Activated CD4-positive, alpha-beta memory T cell treated with anti-CD3 and anti-CD28 coated beads for 36 hours (primary cell): ENCODE measurements at places on chromosomes 7 and 10. TPM values are rescaled to one million over a fixed set of nuclear protein-coding genes. Genes with fewer than 3 reads are reported as not detected.

GRCh38 chr7:75737856-75738603 is 711 bp downstream of the HIP1 start:
- H3K4me3 ChIP-seq: peak overlapping the region; percentile 87
- H3K36me3 ChIP-seq: no peaks in the 10 kb centered on the region
- H3K27me3 ChIP-seq: peaks cover 4% of the 10 kb centered on the region
- H3K4me1 ChIP-seq: peaks cover 17% of the 10 kb centered on the region
- H3K27ac ChIP-seq: no peak overlapping the region
- no peak for DNase-seq

- no peak for DNase-seq
- no peak overlapping the region for H3K4me3 ChIP-seq
- no peak overlapping the region for H3K27ac ChIP-seq
- H3K36me3 ChIP-seq: no peaks in the 10 kb centered on the region
- no peaks in the 10 kb centered on the region for H3K4me1 ChIP-seq
- H3K27me3 ChIP-seq: no peaks in the 10 kb centered on the region
Observed at GRCh38 chr7:18829858-18830285, 287.6 kb downstream of the TWIST1 start.

GRCh38 chr10:128498378-128498730 is 372.1 kb upstream of the MKI67 start:
- DNase-seq: no peak
- H3K27ac ChIP-seq: no peak overlapping the region

DNA sequence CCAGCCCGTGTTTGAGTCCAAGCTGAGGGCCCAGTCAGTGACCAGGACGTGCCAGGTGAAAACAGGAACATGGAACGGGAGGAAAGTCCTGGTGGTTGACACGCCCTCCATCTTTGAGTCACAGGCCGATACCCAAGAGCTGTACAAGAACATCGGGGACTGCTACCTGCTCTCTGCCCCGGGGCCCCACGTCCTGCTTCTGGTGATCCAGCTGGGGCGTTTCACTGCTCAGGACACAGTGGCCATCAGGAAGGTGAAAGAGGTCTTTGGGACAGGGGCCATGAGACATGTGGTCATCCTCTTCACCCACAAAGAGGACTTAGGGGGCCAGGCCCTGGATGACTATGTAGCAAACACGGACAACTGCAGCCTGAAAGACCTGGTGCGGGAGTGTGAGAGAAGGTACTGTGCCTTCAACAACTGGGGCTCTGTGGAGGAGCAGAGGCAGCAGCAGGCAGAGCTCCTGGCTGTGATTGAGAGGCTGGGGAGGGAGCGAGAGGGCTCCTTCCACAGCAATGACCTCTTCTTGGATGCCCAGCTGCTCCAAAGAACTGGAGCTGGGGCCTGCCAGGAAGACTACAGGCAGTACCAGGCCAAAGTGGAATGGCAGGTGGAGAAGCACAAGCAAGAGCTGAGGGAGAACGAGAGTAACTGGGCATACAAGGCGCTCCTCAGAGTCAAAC is 5.2 kb downstream of the GIMAP5 start:
- no peaks in the 10 kb centered on the region for H3K27me3 ChIP-seq
- H3K4me3 ChIP-seq: peak overlapping the region; percentile 87
- peak overlapping the region; percentile 97 for H3K27ac ChIP-seq
- H3K4me1 ChIP-seq: peaks cover 76% of the 10 kb centered on the region

DNA sequence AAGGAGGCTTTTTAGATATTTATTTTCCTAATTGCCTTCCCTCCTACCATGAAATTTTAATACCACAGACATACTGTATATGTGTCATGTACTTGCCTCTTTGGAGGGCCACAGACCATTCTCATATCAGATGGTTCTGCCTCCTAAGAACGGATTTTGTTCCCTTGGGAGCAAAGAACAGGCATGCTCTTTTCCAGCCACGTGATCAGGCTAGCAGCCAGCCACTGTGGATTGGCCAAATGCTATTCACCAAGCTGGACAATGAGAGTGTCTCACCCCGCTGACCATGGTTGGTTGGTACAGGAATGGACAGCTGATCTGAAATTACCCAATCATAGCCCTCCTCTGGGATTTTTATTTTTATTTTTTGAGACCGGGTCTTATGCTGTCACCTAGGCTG is 21.5 kb upstream of the CRHR2 start:
- H3K4me1 ChIP-seq: no peaks in the 10 kb centered on the region
- no peak overlapping the region for H3K4me3 ChIP-seq
- H3K27me3 ChIP-seq: no peaks in the 10 kb centered on the region
- H3K27ac ChIP-seq: no peak overlapping the region
- no peaks in the 10 kb centered on the region for H3K36me3 ChIP-seq
- DNase-seq: no peak

- no peaks in the 10 kb centered on the region for H3K27me3 ChIP-seq
- no peak overlapping the region for H3K27ac ChIP-seq
- H3K4me1 ChIP-seq: peaks cover 12% of the 10 kb centered on the region
- no peak overlapping the region for H3K4me3 ChIP-seq
Observed at GRCh38 chr7:87226495-87226894, 7.0 kb upstream of the TMEM243 start.

GRCh38 chr7:44615149-44615611 is 8.8 kb downstream of the OGDH start:
- peak overlapping the region; percentile 1 for H3K4me3 ChIP-seq
- H3K27ac ChIP-seq: peak overlapping the region; percentile 65
- peaks cover 63% of the 10 kb centered on the region for H3K4me1 ChIP-seq
- H3K36me3 ChIP-seq: peaks cover 6% of the 10 kb centered on the region

- DNase-seq: no peak
- no peak overlapping the region for H3K4me3 ChIP-seq
- H3K36me3 ChIP-seq: no peaks in the 10 kb centered on the region
- peaks cover 68% of the 10 kb centered on the region for H3K27me3 ChIP-seq
- peaks cover 12% of the 10 kb centered on the region for H3K4me1 ChIP-seq
Observed at GRCh38 chr7:1243964-1244416, 11.3 kb downstream of the UNCX start.

DNA sequence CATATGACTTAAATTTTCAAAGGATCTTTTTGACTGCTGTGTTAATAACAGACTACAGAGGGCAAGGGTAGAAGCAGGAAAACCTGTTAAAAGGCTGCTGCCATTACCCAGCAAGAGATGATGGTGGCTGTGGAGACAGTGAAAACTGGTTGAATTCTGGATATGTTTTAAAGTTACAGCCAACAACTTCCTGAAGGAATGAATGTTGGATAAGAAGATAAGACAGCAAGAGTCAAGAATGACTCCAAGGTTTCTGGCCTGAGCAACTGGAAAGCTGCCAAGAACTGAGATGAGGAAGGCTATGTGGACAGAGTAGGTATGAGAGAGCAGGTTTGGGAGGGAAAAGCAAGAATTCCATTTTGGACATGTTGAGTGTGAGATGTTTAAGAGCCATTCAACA is 19.1 kb downstream of the CNOT4 start:
- H3K27ac ChIP-seq: no peak overlapping the region
- DNase-seq: no peak
- H3K36me3 ChIP-seq: no peaks in the 10 kb centered on the region
- H3K4me1 ChIP-seq: peaks cover 19% of the 10 kb centered on the region
- no peaks in the 10 kb centered on the region for H3K27me3 ChIP-seq

GRCh38 chr7:98831641-98832221 is 38.1 kb downstream of the TMEM130 start:
- no peaks in the 10 kb centered on the region for H3K4me1 ChIP-seq
- H3K36me3 ChIP-seq: no peaks in the 10 kb centered on the region
- H3K27me3 ChIP-seq: peaks cover 5% of the 10 kb centered on the region

DNA sequence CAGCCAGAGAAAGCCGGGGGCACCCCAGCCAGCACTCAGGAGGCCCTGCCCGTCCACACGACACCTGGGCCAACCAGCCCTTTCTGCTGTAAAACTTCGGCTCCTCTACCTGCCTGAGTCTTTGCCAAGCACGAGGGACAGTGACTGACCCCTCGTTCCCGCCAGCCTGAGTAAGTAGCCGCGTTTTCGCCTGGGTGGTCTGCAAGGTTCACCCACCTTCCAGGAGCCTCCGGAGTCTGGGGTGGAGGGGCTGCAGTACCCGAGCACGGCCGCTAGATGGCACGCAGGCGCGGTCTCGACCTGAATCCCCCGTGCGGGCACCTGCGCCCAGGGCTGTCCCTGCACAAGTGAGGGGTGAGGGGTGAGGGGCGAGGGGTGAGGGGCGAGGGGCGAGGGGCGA is 192.7 kb downstream of the PTPRN2 start:
- peak; percentile 44 for DNase-seq
- H3K27me3 ChIP-seq: no peaks in the 10 kb centered on the region
- no peaks in the 10 kb centered on the region for H3K36me3 ChIP-seq

The MPP7 gene
- total RNA-seq: 11.6 TPM

The STAG3 gene
- 20.8 TPM for total RNA-seq

The ZNF503 gene
- total RNA-seq: 0.56 TPM

The SPAM1 gene
- total RNA-seq: not detected

The MRLN gene
- not detected for total RNA-seq

The ELOVL3 gene
- total RNA-seq: 0.21 TPM
